ENCODE measurements at places on chromosomes 2 and 18.

DNA sequence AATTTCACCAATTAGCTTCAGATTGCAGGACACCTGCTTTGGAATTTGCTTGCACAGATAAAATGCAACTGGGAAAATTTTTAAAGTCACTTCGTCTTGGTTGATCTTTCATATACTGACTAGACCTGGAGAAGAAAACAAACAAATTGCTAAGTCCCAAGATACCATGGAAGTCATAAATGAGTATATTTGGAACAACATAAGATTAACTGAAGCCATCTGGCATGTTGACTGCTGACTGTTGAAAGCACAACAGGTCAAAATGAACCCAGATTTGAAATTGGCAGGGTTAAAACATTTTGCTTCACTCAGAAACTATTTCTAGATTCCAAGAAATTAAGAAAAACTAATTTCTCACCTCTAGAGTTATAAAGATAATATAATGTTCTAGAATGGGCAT lies 470.7 kb downstream of the LPIN1 start:
- no peak for DNase-seq

- no peak for DNase-seq
Observed at GRCh38 chr2:229153267-229153666, 117.8 kb downstream of the PID1 start.

DNA sequence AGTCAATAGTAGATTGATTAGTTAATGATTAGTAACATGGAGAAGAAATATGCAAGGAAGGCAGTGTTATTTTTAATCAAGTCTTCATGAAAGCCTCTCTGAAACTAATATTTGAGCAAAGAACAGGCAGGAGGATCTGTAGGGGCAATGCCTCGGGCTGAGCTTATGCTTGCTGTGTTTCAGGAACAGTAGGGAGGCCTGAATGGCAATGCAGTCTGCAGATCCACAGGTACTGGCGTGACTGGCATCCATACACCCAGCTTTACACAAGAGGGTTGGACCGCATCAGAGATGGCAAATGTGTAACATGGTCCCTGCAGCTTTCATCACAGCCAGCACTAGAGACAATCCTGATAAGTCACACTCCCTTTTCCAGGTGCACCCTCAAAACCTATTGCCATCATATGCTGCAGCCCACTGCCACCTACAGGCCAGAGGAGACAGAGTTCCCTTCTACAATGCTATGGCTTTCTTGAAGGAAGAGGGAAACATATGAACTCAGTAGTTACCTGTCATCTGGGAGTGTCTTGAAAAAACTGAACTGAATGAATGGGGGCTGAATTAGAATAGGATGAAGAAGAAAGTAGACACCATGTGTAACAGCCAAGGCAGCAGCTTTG lies 582.4 kb upstream of the RAB6C start:
- DNase-seq, result peak; percentile 15

DNA sequence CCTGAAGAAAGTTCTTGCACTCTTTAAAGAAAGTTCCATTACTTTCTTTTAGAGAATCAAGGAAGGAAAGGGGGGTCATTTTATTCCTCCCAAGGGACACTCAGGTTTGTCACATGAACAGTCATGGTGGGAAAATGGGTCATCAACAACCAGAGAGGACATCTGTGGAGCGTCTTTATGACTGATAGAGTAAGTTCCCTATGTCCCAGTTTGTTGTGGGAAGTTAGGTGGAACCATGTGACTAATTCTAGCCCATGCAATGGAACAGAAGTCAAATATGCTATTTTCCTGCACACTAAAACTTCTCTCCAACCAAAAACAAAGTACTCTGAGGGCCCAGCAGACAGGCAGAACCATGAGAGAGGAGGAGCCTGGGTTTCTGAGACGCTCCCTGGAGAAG lies 165.6 kb upstream of the SERTAD2 start:
- DNase-seq, result no peak

DNA sequence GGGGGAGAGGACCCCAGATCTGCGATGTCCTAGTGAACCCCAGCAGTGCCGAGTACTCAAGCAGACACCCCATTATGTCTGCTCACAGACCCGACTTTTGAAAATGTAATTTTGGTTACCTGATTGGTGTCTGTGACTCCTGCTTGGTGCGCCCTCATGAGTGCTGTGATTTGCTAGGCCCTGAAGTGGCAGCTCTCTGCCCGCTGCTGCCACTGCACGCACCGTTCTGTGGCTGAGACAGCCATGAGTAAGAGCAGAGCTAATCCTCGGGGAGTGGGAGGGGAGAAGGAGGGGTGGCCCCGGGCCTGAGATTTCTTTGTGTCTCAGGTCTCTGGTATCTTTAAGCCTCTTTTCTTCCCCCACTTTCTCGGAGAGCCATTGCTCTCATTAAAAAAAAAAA lies 18.2 kb downstream of the FHOD3 start:
- DNase-seq, result no peak

DNA sequence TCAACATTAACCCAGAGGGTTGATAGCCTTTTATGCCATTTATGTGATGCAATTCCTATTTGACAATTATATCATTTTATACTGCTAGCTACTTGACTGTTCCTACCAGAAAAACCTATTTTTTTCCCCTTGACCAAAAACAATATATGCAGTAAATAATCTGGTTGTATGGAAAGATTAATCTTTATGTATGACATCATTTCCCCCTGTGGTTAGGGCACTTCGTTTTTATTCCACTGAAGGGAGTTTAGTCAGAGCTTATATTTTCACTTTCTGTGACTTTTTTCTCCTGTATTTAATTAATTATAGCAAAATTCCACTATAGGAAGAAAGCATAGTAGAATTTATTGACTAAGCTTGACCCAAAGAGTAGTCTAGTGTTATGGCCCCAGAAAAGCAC lies 107.6 kb downstream of the HAUS1 start:
- no peak for DNase-seq

- no peak for DNase-seq
Observed at GRCh38 chr2:26494891-26495290, 17.0 kb upstream of the OTOF start.

DNA sequence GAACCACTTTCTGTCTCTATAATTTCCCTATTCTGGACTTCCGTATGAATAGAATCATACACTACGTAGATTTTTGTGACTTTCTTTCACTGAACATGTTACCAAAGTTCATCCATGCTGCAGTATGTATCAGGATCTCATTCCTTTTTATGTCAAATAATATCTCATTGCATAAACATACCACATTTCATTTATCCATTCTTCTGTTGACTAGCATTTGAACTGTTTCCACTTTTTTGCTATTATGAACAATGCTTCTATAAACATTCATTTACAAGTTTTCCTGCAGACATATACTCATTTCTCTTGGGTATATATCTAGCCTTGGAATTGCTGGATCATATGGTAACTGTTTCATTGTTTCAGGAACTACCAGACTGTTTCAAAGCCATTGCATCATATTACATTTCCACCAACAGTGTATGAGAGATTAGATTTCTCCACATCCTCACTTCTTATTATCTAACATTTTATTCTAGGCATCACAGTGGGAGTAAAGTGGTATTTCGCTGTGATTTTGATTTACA lies 186.2 kb downstream of the DYM start:
- DNase-seq, result peak; percentile 65

DNA sequence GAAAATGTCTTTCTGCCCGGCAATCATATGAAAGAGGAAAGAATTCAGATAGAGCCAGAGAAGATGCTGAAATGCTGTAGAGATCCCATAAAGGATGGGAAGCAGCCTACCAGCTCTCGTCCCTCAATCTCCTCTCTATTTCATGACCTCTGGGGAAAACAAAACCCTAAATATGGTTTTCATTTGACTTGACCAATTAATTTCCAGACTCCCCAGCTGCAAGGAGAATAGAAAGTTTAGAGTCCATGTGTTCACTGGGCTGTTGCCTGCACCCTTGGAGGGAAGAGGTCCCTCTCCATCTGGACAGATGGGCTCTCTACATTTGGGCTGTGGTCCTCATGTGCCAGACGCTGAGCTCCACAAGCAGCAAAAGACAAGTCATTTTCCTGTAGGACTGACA lies 40.6 kb downstream of the CAPN13 start:
- no peak for DNase-seq

Measured in NCI-H69 (cell line).